H7 (cell line): ENCODE measurements at places on chromosomes 6 and 20. TPM values are rescaled to one million over a fixed set of nuclear protein-coding genes. Genes with fewer than 3 reads are reported as not detected.
A peak's percentile ranks its signal among the peaks of the same experiment; 100 is the strongest.

GRCh38 chr6:39882531-39882899, 51.7 kb downstream of the MOCS1 start:
- DNase-seq: no peak

DAAM2 gene
- 0.97 and 1.0 TPM in 2 replicates for total RNA-seq

LY86 gene
- not detected in 2 replicates for total RNA-seq

MOG gene
- 1.4 and 2.0 TPM in 2 replicates for total RNA-seq

GRCh38 chr6:105094133-105094640, 85.6 kb downstream of the POPDC3 start:
- DNase-seq: no peak

MCM3 gene
- 308 and 349 TPM in 2 replicates for total RNA-seq

LZTS3 gene
- 10.2 and 11.0 TPM in 2 replicates for total RNA-seq

ATAT1 gene
- total RNA-seq: 11.7 and 13.1 TPM in 2 replicates

GRCh38 chr6:83153883-83154521, 39.1 kb downstream of the PGM3 start:
- DNase-seq: no peak

DNA sequence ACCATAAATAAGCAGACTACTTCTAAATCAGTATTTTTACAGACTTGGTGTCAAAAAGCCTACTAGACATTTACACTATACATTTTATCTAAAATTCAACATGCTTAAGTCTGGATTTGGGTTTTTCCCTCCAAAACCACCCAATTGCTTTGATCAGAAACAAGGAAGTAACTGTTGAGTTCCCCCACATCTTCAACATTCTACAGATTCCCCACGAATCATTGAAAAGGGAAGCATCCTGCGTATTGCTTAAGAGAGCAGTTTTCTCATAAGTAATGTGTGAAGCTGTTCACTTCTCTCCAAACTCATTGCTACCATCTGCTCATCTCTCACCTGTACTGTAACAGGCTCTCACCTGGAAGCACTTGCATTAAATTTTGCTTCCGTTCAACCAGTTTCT, 36.4 kb upstream of the RNF144B start:
- DNase-seq: no peak

DNA sequence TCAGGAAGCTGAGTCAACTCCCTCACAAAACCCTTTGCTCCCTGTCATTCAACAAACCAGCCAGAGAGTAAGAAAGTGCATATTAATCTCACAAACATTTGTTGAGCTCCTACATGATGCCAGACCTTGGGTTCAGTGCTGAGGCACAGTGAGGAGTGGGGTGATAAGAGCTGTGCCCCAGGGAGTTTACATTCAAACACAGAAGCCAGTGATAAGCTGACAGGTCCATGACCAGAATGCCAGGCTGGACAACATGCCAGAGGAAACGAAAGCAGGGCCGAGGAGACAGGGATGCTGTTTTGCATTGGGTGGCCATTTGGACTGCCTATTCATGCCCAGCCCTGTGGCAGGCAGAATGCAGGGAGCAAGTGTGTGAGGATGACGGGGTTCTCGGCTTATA, 76.7 kb downstream of the LRFN2 start:
- no peak for DNase-seq

MICB gene
- 50.3 and 55.4 TPM in 2 replicates for total RNA-seq

DNA sequence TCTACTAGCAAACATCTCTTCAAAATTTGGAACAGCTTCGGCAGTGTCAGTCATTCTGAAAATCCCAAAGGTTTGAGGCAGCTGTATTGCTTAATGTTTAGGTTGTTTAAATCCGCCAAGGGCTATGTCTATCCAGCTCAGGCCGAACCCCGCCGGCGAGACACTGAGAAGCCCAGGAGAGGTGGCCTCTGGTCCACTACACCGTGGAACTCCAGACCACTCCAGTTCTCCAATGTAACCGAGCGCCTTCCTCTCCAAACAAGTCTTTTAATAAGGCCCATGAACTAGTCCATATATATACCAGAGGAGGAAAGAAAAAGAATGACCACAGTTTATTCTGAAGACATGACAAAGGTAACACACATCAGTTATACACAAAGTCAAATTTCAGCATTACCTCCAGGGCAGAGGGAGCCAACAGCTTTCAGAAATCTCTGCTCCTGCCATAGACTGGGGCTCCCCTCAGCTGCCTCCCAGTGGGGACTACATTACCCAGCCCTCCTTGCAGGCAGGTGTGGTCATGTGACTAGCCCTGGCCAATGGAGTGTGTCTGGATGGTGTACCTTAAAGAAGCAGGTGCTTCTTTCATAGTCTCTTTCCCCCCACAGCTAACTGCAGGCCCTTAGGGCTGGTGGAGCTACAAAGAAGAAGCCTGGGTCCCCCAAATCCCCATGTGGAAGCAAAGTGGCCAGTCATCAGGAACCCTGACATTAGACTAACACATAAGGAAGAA, at the start of gene RAMACL:
Gene RAMACL, minus strand, starts transcription at position 255 of the 733 bp plus-strand sequence. Its CDS starts 201 bp downstream, at position 54.
- DNase-seq: peak; percentile 92

- DNase-seq: no peak
These were observed 11.6 kb downstream of the SRSF3 start for GRCh38 chr6:36605560-36606391.
